ENCODE measurements at places on chromosomes 3 and 15. TPM values are rescaled to one million over a fixed set of nuclear protein-coding genes. Genes with fewer than 3 reads are reported as not detected.

DNA sequence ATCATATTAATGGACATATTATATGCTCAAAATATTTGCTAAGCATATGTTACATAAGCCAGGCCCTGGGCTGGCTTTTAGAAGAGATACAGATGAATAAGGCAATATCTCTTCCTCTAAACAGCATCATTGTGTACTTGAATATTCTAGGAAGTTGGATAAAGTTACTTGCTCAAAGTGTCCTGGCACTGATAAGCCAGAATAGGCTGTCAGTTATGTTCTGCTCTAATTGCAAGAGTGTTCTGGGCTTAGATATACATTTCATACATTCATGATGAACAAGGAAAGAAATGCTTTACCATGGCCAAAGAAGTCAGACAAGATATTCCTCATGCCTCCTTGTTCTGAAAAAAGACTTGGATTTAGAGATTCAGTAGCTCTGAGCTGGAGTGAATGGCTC lies 40.7 kb downstream of the KBTBD12 start:
- H3K27ac ChIP-seq: no peak overlapping the region
- no peaks in the 10 kb centered on the region for H3K4me1 ChIP-seq
- H3K36me3 ChIP-seq: no peaks in the 10 kb centered on the region
- 0 out of 3 replicates have a peak, but pooled peaks cover 8% of the 10 kb centered on the region for H3K27me3 ChIP-seq

DNA sequence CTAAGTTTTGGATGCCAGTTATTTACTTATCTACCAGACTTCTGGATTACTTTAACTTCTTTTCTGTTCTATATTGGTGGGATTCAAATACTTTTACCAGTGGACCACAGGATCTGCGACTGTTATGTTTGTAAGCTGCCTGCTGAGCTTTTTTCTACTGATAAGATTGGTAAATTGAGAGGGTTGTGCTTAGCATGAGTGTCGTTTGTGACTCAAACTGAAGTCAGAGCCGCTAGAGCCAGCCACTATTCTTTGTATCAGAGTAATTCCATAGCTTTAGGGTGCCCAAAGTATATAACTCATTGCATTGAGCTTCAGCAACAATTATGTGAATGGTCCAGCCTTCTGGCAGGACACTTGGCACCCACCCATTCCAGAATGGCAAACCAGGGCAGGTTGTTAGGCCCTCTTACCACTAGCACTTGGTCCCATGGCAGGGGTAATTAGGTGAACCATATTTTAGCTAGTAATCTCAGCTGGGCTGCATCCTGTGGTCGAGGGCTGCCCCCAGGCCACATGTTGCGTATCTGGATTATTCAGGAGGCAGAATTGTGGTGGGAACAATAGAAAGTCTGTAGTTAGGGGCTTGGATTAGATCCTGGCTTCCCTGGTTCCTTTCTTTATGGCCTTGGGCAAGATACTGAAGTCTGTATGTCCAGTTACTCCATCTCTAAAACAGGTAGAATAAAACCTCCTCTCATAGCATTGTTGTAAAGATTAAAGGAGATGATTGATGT lies 6.0 kb downstream of the PLCL2 start:
- no peak overlapping the region for H3K27ac ChIP-seq
- H3K27me3 ChIP-seq: peaks cover 14% of the 10 kb centered on the region
- H3K4me1 ChIP-seq: no peaks in the 10 kb centered on the region

DNA sequence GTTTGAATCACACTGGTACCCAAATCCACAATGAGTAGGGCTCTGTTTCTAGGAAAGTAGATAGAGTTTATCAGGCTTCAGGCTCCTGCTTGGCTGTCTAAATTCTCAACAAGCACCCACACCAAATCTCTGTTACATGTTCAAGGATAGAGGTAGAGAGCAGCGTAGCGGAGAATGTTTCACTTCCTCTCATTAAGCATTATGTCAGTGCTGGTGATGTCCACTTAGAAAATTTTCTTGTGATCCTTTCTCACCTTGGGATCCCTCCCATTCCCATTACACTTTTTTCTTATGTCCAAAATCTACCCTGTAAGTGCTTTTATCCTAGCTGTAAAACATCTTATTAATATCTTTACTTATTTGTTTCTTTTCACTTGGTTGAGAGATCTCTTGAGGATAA lies 34.7 kb upstream of the GCSAM start:
- no peak for DNase-seq
- no peaks in the 10 kb centered on the region for H3K4me1 ChIP-seq
- no peaks in the 10 kb centered on the region for H3K36me3 ChIP-seq
- no peaks in the 10 kb centered on the region for H3K27me3 ChIP-seq

GRCh38 chr3:54761637-54762036 lies 166.2 kb downstream of the LRTM1 start:
- H3K4me1 ChIP-seq: no peaks in the 10 kb centered on the region
- H3K27me3 ChIP-seq: no peaks in the 10 kb centered on the region
- H3K27ac ChIP-seq: no peak overlapping the region

- 0 out of 2 replicates have a peak, but pooled peaks cover 8% of the 10 kb centered on the region for H3K4me1 ChIP-seq
- H3K27me3 ChIP-seq: no peaks in the 10 kb centered on the region
These were observed 203.2 kb upstream of the ICE2 start for GRCh38 chr15:60682115-60682514.

The PEX5L gene
- total RNA-seq: not detected

The GUCA1C gene
- not detected for total RNA-seq

The BCL2A1 gene
- 0.31 TPM for total RNA-seq

The CFAP44 gene
- total RNA-seq: 0.90 TPM
